Thymus (tissue), 14 donors: ENCODE measurements at places on chromosomes 3 and 15. TPM values are rescaled to one million over a fixed set of nuclear protein-coding genes. Genes with fewer than 3 reads are reported as not detected.

DNA sequence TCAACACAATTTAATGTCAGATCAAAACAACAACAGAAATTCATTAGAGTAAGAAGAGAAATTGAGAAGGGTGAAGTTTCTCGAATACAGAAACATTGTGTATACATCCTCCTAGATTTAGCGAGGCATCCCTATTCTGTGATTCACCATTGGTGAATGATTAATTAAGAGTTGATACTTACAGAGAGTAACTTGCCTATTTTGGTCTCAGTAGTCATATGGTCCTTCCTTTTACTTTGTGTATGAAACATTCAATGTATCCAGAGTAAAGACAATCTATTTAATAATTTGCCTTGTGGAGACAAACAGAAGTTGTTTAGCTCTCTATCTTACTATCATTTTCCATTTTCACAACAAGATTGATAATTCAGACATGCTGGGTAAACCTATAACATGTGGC, 432.0 kb downstream of the ZPLD1 start:
- H3K27me3 ChIP-seq: no peaks in the 10 kb centered on the region
- DNase-seq: no peak
- no peak overlapping the region for H3K4me3 ChIP-seq
- H3K27ac ChIP-seq: no peak overlapping the region

The NR1I2 gene
- total RNA-seq: 0.14 TPM

DNA sequence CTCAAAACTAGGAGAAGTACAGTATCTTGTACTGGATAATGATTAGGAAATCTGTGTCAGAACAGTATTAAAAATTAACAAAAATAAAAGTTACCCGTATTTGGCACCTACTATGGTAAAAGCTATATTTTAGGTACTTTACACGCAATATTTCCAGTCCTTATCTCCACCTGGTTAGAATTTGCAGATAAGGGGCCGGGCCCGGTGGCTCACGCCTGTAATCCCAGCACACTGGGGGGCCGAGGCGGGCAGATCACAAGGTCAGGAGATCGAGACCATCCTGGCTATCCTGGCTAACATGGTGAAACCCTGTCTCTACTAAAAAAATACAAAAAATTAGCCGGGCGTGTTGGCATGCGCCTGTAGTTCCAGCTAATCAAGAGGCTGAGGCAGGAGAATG, 28.4 kb downstream of the MKRN2OS start:
- H3K4me1 ChIP-seq: no peaks in the 10 kb centered on the region
- no peaks in the 10 kb centered on the region for H3K27me3 ChIP-seq
- H3K27ac ChIP-seq: no peak overlapping the region
- DNase-seq: no peak

DNA sequence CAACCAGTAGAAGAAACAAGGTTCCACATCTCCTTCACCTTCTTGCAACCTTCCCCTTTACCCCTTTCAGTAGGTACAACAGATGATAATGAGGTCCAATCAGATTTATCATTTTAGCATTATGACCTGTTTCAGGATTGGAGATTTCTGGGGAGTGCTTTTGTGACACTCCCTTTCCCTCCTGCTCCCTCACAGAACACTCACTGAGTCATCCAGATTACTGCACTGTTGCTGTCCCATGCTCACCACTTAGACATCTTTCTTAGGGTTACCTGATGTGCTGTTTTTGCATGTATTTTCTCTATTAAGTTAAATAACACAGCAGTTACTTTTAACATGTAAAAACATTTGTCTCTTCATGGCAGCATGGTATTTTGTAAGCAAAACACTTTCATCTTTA, 118.5 kb downstream of the MFSD1 start:
- no peaks in the 10 kb centered on the region for H3K27me3 ChIP-seq
- no peak overlapping the region for H3K27ac ChIP-seq
- DNase-seq: no peak
- no peak overlapping the region for H3K4me3 ChIP-seq

DNA sequence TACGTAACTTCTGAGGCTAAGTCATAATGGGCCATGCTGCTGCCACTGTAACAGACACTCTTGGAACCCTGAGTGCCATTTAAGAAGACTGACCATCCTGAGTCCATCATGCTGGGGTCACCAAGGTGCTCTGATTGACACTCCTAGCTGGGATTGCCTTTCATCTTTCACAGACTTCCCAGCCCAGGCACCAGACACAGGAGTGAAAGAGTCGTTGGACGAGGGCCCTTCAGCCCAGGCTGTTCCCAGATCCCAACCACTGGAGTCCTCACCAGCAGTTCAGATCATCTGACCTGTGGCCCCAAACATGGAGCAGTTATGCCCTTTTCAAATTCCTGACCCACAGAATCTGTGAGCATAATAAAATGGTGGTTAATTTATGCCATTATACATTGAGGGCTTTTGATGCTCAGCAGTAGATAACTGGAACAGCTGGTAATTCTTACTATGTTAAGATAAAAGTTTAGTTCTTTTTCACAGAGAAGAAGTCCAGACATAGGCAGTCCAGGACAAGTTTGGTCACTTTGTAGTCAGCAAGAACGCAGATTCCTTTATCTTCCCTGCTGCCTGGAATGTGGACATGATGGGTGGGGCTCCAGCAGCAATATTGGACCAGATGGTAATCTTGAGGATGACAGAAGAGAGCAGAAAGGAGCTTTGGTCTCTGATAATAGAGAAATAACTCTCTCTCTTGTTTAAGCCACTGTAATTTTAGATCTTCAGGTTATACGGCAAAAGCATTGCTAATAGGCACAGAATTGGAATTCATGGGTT, 7.3 kb upstream of the EHD4 start:
- no peak for DNase-seq
- H3K4me1 ChIP-seq: peaks cover 4% of the 10 kb centered on the region
- H3K27ac ChIP-seq: no peak overlapping the region
- no peaks in the 10 kb centered on the region for H3K36me3 ChIP-seq
- H3K4me3 ChIP-seq: no peak overlapping the region

- H3K27me3 ChIP-seq: no peaks in the 10 kb centered on the region
- H3K36me3 ChIP-seq: no peaks in the 10 kb centered on the region
- no peak overlapping the region for H3K27ac ChIP-seq
- H3K4me3 ChIP-seq: no peak overlapping the region
- DNase-seq: no peak
- H3K4me1 ChIP-seq: no peaks in the 10 kb centered on the region
Observed at GRCh38 chr15:87477737-87478686, 778.5 kb downstream of the NTRK3 start.

- DNase-seq: no peak
- no peaks in the 10 kb centered on the region for H3K4me1 ChIP-seq
- H3K27ac ChIP-seq: no peak overlapping the region
- no peak overlapping the region for H3K4me3 ChIP-seq
Observed at GRCh38 chr3:191296041-191296541, 33.1 kb upstream of the CCDC50 start.

- no peaks in the 10 kb centered on the region for H3K36me3 ChIP-seq
- no peaks in the 10 kb centered on the region for H3K27me3 ChIP-seq
- H3K4me3 ChIP-seq: no peak overlapping the region
- no peaks in the 10 kb centered on the region for H3K4me1 ChIP-seq
Observed at GRCh38 chr3:105930733-105931132, 61.9 kb upstream of the CBLB start.

DNA sequence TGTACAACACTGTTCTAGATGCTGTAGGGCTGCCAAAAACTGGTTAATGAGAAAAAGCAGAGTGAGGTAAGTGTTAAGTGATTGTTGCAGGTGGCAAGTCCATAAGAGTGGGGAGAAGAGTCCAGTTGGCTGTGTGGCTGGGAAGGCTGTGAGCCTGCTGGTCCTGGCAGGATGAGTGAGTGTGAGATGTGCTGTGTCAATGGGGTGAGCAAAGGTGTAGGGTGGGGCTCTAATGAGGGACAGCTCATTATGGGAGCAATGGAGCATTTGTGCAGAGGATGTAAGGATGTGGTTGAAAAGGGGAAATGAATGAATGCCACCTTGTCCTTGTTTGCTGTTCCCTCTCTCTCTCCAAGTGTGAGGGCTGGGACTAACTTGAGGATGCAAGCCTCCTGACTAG, 145.3 kb upstream of the ROPN1 start:
- no peak overlapping the region for H3K27ac ChIP-seq
- no peaks in the 10 kb centered on the region for H3K4me1 ChIP-seq
- DNase-seq: no peak
- H3K36me3 ChIP-seq: no peaks in the 10 kb centered on the region
- no peak overlapping the region for H3K4me3 ChIP-seq

The CAND2 gene
- total RNA-seq: 0.42 TPM

The GOLGA6B gene
- total RNA-seq: not detected

DNA sequence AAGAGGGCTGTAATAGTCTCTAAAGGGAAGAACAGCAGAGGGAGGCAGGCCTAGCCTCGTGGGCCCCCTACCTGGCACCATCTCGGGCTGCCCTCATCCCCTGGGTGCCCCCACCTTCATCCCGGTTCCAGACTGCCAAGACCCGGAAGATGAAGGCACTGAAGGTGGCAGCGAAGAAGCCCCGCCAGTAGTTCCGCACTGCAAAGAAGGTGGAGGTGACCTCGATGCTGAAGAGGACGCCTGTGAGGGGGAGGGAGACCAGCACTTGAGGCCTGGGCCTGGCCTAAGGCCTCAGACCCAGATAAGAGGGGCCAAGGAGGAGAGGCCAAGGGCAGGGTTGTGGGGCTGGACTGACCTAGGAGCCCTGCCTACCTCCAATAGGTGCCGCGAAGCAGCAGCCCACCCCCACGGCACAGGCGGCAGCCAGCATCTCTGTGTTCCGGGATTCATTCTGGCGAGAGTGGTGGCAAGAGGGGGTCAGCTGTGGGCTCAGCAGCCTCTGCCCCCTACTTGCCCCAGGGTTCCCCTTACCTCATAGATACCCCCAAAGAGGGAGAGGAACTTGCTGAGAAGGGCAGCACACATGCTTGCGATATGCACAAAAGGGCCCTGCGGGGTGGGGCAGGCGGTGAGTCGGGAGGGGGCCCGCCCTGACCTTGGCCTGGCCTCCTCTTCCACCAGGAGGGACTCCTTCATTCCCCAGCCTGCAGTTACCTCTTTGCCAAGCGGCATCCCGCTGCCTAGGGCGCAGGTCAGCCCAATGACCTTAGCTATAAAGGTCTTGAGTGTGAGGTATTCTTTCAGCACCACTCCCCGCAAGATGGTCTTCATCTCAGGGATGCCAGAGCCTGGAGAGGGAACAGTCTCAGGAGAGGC, 3.9 kb downstream of the CLCN2 start:
- peaks cover under 1% of the 10 kb centered on the region for H3K36me3 ChIP-seq
- no peak overlapping the region for H3K4me3 ChIP-seq
- H3K27ac ChIP-seq: no peak overlapping the region
- no peak for DNase-seq
- H3K27me3 ChIP-seq: peaks cover 7% of the 10 kb centered on the region

The SCAANT1 gene
- not detected for total RNA-seq

The PLA2G4D gene
- total RNA-seq: 0.28 TPM

DNA sequence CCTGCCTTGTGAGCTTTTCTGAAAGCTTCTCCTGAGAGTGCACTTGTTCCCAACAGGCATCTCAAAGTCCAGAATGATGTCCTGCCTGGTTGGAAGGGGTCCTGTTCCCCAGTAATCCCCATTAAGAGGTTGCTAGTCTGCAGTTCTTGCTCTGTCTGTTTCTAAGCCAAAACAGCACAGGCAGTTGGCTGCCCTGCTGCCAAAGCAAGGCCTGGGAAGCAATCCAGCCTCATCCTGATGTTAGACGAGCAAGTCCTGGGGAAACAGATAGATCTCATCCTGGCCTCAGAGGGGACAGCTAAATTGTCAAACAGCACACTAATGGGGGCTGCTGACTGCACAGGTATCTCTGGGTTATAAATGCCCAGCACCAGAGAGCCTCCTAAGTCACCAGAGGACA, 198.0 kb downstream of the EPHB1 start:
- H3K4me1 ChIP-seq: no peaks in the 10 kb centered on the region
- H3K27ac ChIP-seq: no peak overlapping the region
- H3K36me3 ChIP-seq: no peaks in the 10 kb centered on the region
- no peaks in the 10 kb centered on the region for H3K27me3 ChIP-seq

DNA sequence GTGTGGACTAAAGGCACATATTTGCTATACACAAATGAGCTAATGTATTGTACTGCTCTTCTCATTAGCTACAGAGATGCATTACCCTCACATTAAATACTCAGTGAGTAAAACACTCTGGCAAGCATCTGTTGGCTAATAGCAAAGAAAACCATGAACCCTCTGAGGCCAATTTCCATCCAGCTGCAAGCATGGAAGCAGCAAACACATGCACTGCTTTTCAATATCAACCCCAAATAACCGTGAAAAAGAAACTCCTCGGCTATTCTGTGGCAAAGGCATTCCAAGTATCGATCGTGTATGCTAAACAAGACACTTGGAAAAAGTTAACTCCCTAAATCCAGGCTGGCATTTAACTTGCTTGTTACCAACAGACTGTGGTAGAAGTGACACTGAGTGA, 67.0 kb downstream of the PEAK1 start:
- DNase-seq: no peak
- no peak overlapping the region for H3K4me3 ChIP-seq
- no peak overlapping the region for H3K27ac ChIP-seq
- H3K27me3 ChIP-seq: no peaks in the 10 kb centered on the region
- H3K4me1 ChIP-seq: no peaks in the 10 kb centered on the region

DNA sequence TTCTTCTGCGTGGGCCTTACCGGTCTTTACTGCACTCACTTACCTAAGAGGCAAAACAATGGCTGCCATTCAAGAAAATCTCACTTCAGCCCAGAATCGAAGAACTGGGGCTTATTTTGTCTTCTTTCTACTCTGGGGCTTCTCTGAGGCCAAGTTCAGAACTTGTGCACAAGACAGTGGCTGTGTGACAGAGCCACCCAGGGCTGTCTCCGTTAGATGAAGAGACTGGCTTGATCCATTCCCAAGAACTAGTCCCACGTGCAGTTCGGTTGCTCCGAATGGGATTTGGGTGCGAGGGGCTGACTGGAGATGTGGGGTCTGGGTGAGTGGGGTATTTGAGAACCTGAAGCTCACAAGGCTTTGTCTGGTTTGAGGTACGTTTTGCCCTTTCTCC, 795 bp upstream of the TCF12 start:
- H3K4me1 ChIP-seq: peaks cover 9% of the 10 kb centered on the region
- no peaks in the 10 kb centered on the region for H3K27me3 ChIP-seq
- H3K4me3 ChIP-seq: peak overlapping the region; percentile 99
- H3K27ac ChIP-seq: peak overlapping the region; percentile 92

- H3K27ac ChIP-seq: no peak overlapping the region
- H3K27me3 ChIP-seq: peaks cover 13% of the 10 kb centered on the region
- no peak overlapping the region for H3K4me3 ChIP-seq
Observed at GRCh38 chr3:138441742-138442141, 7.3 kb downstream of the ESYT3 start.

- H3K27ac ChIP-seq: no peak overlapping the region
- H3K27me3 ChIP-seq: no peaks in the 10 kb centered on the region
- no peak overlapping the region for H3K4me3 ChIP-seq
- H3K4me1 ChIP-seq: no peaks in the 10 kb centered on the region
- DNase-seq: no peak
Observed at GRCh38 chr3:82938821-82939328, 1177.4 kb upstream of the GBE1 start.

The DHFR2 gene
- 8.0 TPM for total RNA-seq

DNA sequence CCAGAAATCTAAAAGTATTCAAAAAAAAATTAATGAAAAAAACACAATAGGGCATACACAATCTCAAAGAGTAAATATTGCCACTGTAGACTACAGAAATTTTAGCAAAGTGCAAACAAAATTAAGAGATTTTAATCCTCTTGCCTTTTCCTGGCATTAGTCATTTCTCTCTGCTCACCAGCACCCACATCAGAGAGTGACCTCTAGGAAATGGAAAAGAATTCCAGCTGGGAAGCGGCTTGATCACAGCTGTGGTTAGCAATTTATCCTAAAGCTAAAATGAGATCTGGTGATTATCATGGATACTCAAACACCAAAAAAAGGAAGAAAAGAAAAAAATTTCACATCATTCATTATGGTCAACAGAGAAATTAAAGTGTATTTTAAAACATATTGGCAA, 7.5 kb downstream of the CSNK1G1 start:
- peaks cover 3% of the 10 kb centered on the region for H3K36me3 ChIP-seq
- H3K27ac ChIP-seq: no peak overlapping the region
- no peak overlapping the region for H3K4me3 ChIP-seq
- no peak for DNase-seq
- no peaks in the 10 kb centered on the region for H3K27me3 ChIP-seq
- H3K4me1 ChIP-seq: no peaks in the 10 kb centered on the region
